ENCODE measurements at places on chromosomes 16 and 17.

GRCh38 chr16:17330044-17330443 is 140.7 kb downstream of the XYLT1 start:
- DNase-seq: no peak

GRCh38 chr17:45847101-45847500 is 2.4 kb downstream of the SPPL2C start:
- DNase-seq: no peak

GRCh38 chr16:82169861-82170845 is at the start of gene MPHOSPH6:
Gene MPHOSPH6, minus strand, starts transcription at chr16:82170224. Its CDS starts 49 bp downstream, at chr16:82170175.
- peak; percentile 91 for DNase-seq

- no peak for DNase-seq
Observed at GRCh38 chr17:20267459-20267842, 199.9 kb downstream of the LGALS9B start.

DNA sequence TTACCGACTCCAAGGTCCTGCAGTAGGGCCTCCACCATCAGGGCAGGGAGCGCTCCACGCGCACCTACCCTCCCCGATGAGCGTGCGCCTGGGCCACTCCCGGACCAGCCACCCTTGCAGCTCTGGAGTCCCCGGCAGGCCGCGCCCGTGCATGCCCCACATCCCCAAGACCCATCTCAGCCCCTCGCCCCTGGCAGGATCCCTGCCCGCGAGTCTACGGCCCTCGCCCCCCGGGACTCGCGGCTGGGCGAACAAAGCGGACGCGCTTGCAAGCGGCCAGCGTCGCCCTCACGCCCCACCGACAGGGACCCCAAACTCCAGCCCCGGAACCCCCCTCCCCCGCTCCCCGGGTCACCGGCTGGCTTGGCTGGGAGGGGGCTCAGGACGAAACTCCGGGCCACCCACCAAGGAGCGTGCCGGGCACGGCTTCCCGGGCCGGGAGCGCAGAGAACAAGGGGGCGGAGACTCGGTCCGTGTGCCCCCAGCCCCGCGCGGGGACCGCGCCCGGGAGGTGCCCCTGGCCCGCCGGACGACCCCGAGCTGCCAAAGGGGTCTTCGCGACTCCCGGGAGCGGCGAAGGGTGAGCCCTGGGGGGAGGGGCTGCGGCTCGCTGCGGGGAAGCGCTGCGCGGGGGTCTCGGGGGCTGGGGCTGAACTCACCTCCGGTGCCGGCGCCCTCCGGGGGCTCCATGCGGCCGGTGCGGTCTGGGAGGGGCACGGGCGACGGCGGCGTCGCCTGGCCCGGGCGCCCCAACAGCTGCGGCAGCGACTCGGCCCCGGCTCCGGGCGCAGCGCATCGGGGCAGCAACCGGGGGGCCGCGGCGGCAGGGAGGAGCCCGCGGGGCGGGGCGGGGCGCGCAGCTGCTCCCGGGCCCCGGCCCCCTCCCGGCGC is at the start of gene DBNDD1:
TSS of gene DBNDD1 (minus strand) at position 805 of the 891 bp plus-strand sequence. CDS start at position 690, 115 bp downstream.
- no peak for DNase-seq

DNA sequence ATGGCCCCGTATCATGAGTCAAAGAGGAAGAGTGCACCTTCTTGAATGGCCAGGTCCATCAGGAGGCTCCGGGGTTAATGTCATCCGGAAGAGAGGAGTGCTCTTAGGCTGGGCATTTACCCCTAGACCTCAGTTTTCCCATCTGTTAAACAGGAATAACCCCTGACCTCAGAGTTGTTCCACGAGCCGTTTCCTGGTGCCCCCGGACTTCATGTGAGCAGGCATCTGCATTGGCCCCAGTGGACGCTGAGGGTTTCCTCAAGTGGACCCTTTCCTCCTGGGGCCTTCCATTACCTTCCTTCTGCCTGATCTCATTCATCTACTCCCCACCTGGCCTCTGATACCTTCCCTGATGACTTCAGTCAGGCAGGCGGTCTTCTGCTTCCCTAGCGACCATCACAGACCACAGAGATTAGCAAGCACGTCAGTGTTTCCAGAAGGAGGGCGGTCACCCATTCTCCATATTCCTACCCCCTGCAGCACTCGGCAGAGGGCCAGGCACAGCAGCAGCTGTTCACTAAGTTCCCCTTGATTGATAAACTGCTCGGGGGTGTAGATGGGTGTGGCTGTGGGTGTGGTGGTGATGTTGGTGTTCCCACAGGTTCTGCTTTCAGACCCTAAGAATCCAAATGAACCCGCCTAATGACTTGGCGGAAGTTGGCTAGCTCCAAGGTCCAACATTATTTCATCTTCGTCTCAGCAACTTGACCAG is 346.6 kb upstream of the TNRC6C start:
- DNase-seq: no peak

Measured in activated CD4-positive, CD25-positive, alpha-beta regulatory T cell (primary cell).